ENCODE measurements at places on chromosomes 1 and 21.
A peak's percentile ranks its signal among the peaks of the same experiment; 100 is the strongest.

DNA sequence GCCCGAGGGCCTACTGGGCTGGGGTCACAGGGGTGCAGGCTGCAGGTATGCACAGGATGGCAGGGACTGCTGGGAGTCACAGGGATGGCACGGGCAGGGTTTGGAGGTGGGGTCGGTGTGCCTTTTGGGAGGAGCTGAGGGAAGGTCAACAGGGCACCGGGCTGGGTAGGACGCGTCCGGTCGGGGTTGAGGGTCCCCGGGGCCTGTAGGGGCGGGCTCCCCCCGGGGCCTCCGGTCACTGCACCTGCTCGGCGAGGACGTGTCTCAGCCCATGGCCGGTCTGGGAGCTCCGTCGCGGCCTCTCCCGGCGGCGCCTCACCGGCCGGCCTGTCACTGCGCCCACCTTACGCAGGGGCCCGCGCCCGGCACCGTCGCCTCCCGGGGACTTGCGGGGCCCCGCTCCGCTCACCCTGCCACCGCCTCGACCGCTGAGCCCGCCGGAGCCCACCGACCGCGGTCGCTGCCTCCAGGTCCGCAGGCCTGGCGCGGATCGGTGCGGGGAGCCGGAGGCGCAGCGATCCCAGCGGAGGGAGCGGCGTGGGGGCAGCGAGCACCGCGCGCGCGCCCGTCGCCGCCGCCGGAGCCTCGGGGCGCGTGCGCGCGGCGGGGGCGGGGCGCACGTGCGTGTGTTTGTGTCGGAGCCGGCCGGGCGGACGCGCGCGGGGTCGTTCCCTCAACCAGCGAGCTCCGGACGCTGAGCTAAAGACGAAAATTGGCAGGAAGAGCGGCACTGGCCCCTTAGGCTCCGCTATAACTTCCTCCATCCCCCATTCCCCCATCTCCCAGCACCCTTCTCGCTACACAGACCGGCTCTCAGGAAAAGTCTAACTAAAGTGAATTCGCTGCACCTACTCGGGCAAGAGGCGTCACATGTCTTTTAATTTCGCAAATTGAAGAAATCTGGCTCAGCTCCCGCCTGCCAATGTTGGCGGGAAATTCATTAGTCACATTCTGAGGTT, at the start of gene AMIGO1:
AMIGO1 (minus strand) TSS at position 552 of the 959 bp plus-strand sequence. CDS start 815 bp downstream, outside the sequence.
- DNase-seq: no peak

DNA sequence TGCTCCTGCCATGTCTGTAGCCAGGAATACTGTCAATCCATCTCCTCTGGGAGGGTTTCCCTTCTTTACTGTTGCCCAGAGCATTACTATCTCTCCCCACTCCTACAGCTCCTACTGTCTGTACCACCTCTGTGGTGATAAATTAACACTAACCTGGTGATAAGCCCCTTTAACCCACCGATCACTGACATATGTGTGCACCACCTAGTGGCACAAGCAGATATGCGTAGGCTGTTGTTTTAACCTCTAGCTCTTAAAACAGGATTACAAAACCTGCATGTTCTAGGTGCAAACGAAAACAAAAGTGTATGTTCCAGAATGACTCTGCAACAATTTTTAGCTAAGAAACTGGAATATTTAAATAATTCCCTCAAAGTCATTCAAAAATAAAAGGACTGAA, 93.9 kb upstream of the BEND5 start:
- DNase-seq: no peak

DNA sequence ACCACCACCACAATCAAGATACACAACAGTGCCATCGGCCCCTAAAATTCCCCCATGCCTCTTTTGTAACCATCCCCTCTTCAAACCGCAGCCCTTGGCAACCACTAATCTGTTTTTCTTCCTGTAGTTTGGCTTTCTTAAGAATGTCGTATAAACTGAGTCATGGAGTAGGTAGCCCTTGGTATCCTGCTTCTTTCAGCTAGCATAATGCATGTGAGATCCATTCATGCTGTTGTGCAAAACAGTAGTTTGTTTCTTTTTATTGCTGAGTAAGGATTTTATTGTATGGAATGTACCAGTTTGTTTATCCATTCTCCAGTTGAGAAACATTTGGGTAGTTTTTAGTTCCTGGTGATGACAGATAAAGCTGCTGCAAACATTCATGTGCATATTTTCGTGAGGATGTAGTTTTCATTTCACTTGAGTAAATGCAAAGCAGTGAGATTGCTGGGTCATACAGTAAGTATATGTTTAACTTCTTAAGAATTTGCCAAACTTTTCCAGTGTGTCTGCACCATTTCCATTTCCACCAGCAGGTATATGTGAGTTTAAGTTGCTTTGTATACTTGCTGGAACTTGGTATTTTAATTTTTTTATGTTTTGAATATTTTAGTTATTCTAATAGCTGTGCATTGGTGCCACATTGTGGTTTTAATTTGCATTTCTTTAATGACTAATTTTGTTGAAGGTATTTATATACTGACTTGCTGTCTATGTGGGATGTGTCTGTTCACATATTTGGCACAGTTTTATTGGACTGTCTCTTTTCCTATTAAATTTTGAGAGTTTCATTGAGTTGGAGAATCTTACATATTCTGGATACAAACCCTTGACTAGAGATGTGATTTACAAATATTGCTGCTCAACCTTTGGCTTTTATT, 148.4 kb upstream of the MAP1LC3C start:
- DNase-seq: no peak

GRCh38 chr1:109816175-109816811, 52.6 kb upstream of the EPS8L3 start:
- no peak for DNase-seq

GRCh38 chr1:94094469-94095111, 26.4 kb downstream of the ABCA4 start:
- DNase-seq: no peak

- DNase-seq: no peak
Measured at GRCh38 chr1:183604038-183604808, 14.0 kb upstream of the NCF2 start.

DNA sequence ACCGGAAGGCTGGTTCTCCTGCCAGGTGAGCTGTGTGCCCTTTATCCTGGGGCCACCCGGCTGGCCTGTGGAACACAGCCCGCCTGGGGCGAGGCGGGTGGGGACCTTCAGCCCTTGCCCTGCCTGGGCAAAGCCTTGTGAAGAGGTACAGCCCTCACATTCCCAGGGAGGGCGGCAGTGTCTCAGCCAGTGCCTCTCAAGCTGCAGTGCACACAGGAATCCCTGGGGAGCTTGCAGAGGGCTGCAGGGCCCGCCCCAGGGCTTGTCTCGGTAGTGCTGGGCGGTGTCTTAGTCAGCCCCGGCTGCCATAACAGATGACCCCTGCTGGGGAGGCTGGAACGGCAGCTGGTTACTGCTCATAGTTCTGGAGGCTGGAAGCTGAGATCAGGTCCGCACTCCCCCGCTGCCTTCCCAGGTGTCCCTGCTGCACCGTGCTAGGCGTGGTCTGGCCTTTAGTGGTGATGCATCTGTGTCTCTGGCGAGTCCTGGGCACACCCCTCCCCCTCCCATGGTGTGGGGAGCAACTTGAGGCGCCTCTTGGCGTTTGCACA, 12.6 kb downstream of the DFFB start:
- DNase-seq: no peak

- no peak for DNase-seq
Measured at GRCh38 chr1:52602856-52603600, 857 bp downstream of the GPX7 start.

GRCh38 chr1:157116737-157117103, 17.1 kb upstream of the ETV3L start:
- no peak for DNase-seq

- DNase-seq: no peak
Measured at GRCh38 chr1:173555651-173556305, 47.1 kb downstream of the SLC9C2 start.

GRCh38 chr1:12625276-12625675, 7.3 kb upstream of the DHRS3 start:
- DNase-seq: no peak

DNA sequence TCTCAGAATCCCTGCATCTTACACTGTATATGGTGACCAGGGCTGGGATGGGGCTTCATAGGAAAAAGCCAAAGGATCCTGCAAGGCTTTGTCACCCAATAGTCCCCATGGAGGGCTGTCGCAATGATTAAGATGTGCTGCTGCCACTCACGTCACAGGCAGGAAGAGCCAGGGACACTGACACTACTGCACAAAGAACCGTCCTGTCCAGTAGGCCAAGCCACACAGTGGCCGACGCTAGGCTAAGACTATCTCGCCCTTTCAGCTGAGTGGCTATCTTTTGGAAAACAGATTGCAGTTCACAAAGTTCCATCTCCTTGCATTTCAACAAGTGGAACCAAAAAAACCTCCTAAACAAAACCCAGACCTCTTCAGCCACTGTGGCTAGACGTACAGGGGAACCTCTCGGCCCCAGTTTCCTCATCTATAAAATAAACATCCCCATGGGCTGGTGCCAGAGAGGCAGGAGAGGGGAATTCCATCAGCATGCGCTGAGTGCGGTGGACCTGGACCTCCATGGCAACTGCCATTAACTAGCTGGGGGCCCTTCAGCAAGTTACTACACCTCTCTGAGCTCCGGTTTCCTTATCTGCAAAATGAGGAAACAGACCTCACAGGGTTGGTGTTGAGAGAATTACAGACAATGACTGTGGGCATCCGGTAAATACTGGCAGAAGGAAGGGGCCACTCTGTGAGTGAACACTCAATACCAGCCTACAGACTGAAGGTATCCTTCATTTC, 8.7 kb downstream of the CAPZB start:
- no peak for DNase-seq

DNA sequence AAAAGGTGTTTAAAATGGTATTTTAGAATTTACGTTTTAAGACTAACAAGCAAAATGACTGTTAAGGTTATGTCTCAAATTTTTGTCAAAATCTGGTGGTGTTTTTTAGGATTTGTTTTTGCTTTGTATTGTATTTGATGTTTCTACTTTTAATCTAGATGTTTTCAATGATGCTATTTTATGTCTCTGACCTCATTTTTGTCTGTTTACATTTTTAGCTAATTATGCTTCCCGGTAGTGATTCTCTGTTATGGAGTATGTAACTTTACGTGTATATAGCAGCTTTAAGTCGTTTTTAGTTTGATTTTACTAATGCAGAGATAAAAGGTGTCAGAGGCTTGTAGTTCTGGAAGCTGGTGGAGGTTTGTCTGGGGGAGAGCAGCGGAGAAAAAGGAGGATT, 71.8 kb downstream of the PRDM2 start:
- DNase-seq: no peak

- no peak for DNase-seq
Measured at GRCh38 chr1:29222686-29223085, 8.0 kb downstream of the MECR start.

GRCh38 chr1:246608616-246609376, 42.5 kb downstream of the CNST start:
- no peak for DNase-seq

DNA sequence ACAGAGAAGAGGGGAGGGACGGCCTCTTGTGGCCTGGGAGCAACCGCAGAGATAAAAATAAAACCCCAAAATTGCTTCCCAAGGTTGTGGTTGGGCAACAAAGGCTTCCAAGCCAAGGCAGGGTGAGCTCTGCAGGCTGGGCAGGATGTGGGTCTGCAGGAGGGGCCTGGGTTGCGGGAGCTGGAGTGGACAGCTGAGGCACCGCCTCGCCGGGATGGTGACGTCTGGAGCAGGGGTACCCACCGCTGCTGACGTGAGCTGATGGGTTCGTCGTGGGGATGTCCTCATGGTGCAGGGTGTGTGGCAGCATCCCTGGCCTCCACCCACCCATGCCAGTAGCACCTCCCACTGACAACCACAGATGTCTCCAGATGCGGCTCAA, 3.7 kb downstream of the AURKAIP1 start:
- DNase-seq: no peak

DNA sequence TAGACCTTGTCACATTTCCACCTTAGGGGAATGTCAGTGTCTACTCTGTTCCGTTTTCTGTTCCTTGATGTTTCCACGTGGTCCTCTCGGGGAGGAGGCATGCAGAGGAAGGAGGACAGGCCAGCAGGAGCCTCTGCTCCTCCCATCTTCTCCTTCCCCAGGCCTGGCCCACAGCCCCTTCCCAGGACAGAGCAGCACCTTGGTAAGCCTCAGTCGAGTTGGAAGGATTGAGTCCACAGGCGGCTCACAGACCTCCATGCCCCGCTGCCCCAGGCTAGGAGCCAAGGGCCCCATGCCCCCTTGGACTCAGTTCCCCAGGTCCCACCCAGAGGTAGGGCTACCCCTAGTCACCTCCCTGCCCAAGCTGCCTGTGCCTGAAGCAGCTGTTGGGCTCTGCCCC, 36.5 kb downstream of the IGSF21 start:
- DNase-seq: no peak

GRCh38 chr1:206931709-206932108, 10.0 kb upstream of the FCMR start:
- no peak for DNase-seq

- no peak for DNase-seq
Measured at GRCh38 chr1:90723590-90724108, 6.5 kb upstream of the BARHL2 start.

DNA sequence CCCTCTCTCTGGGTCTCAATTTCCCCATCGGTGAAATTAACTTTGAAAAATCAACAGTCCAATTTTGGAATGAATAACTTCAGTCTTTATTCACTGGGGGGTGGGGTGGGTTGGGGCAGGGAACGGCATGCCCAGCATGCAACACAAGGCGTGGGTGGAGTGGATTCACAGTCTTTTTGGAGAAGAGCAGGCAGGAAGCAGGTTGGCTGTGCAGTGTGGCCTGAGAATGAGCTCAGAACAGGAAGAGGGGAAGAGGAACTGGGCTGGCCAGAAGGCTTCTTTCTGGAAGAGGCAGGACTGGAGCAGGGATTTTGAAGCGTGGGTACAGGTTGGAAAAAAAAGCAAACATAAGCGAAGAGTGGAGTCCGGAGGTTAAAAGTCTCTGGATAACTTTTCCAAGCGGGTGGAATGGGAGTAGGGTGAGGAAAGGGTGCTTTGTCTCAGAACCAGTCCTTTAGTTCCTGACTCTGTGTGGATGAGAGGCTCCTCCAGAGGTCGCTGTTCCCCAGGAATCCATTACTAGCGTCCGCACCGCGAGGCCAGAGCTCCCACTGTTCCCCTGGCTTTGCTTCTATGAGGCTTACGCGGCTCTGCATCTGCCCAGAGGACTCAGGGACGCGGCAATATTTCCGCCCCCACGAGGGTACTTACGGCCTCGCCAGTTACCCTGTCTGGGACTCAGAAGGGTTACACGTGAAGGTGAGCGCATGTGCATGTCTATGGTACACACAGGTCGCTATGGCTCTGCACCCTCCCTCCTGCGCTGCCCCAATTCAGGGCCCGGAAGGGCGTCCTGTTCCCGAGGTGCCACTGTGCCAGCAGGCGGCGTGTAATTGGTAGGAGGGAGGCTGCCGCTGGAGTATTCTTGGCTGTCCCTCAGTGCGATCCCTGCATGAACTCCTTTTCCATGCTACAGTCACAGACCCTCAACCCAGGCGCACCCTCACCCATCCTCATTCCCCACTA, 5.5 kb upstream of the FOXD2 start:
- peak; percentile 32 for DNase-seq
